ENCODE measurements at places on chromosomes 4 and X. TPM values are rescaled to one million over a fixed set of nuclear protein-coding genes. Genes with fewer than 3 reads are reported as not detected.

CSAG3 gene
- total RNA-seq: not detected

EFHC2 gene
- 6.1 TPM for total RNA-seq

SLC9B1 gene
- 2.0 TPM for total RNA-seq

CENPVL3 gene
- total RNA-seq: not detected

MAGED4 gene
- 9.2 TPM for total RNA-seq

KLHL34 gene
- total RNA-seq: not detected

SLC10A3 gene
- total RNA-seq: 19.6 TPM

PPA2 gene
- total RNA-seq: 77.8 TPM

F8A3 gene
- not detected for total RNA-seq

PRDM5 gene
- total RNA-seq: 35.0 TPM

SGMS2 gene
- 11.4 TPM for total RNA-seq

OCIAD2 gene
- 9.5 TPM for total RNA-seq

CDX4 gene
- total RNA-seq: not detected

GABRG1 gene
- 0.48 TPM for total RNA-seq

SLC9B2 gene
- total RNA-seq: 11.2 TPM

VGLL1 gene
- 0.36 TPM for total RNA-seq

ARHGEF38 gene
- not detected for total RNA-seq

MXRA5 gene
- 4.2 TPM for total RNA-seq

PPEF2 gene
- not detected for total RNA-seq

RAB28 gene
- total RNA-seq: 18.5 TPM

TMEM128 gene
- 24.2 TPM for total RNA-seq
